ENCODE measurements at places on chromosomes 3 and 15. TPM values are rescaled to one million over a fixed set of nuclear protein-coding genes. Genes with fewer than 3 reads are reported as not detected.

- DNase-seq, result no peak
Observed at GRCh38 chr3:133926736-133927539, 31.3 kb upstream of the RAB6B start.

- no peak for DNase-seq
Observed at GRCh38 chr3:16305111-16305541, 40.1 kb downstream of the OXNAD1 start.

DNA sequence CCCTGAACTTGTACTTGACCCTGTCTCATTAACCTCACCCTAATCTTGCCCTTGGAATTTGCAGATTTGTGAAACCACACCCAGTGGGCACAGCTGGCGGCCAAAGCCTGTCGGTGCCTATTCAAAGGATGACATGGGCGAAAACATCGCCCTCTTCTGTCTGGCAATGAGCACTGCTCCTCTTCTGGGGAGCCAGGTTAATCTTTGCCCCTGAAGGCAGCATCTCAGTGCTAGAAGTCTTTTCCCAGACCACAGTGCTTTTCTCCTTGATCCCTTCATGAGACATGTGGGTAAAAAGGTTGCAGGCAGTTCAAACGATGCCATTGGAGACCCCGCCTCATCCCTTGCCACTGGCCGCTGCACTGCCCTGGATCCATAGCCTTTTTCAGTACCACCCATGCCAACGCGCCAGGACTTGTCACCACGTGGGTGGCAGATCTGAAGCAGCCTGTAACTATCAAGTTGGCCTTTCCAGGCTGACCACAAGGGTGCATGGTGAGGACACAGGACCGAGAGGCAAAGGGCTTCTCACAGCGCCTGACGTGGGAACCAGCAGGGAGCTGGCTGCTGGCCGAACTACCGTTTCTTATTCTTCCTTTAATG is 6.5 kb upstream of the DNASE1L3 start:
- peak; percentile 88 for DNase-seq

Gene C2CD4A
- total RNA-seq, result 1.3 TPM

- no peak for DNase-seq
Observed at GRCh38 chr3:14145670-14146380, 21.0 kb downstream of the TMEM43 start.

DNA sequence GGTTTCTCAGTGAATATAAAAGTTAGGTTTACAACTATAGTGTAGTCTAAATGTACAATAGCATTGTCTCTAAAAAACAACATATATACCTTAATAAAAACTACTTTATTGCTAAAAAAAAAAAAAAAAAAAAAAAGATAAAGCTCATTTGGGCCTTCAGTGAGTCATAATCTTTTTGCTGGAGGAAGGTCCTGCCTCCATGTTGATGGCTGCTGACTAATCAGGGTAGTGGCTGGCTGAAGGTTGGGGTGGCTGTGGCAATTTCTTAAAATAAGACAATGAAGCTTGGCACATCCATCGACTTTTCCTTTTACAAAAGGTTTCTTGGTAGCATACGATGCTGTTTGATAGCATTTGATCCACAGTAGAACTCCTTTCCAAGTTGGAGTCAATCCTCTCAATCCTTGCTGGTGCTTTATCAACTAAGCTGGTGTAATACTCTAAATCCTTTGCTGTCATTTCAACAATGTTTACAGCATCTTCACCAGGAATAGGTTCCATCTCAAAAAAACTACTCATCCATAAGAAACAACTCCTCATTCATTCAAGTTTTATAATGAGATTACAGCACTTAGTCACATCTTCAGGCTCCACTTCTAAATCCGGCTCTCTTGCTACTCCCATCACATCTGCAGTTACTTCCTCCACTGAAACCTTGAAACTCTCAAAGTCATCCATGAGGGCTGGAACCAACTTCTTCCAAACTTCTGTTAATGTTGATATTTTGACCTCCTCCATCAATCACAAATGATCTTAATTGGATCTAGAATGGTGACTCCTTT is 13.3 kb downstream of the ZNF280D start:
- DNase-seq, result no peak

Gene SEC22A
- total RNA-seq, result 44.0 TPM

- DNase-seq, result no peak
Observed at GRCh38 chr3:43366481-43366880, 80.1 kb downstream of the SNRK start.

DNA sequence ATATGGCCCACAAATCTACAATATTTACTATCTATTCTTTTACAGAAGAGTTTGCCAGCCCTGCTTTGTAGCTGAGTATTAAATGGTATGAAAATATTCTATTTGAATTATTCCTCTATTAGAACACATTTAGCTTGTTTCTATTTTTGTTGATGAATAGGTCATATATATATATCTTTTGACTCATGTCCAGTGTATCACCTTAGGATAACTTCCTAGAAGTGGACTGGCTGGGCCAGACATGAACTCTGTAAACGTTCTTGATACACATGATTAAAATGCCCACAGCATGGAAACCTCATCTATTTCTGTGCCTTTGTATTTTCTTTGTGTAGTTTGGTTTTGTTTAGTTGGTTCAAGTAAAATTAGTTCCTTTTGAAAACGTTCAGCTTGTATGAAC is 37.1 kb downstream of the DAZL start:
- no peak for DNase-seq

Gene NPRL2
- total RNA-seq, result 17.1 TPM

Data from bronchial epithelial cell (primary cell).